ENCODE measurements at places on chromosomes 5 and 9. TPM values are rescaled to one million over a fixed set of nuclear protein-coding genes. Genes with fewer than 3 reads are reported as not detected.
A peak's percentile ranks its signal among the peaks of the same experiment; 100 is the strongest.

OLFML2A gene
- 2.3 TPM for polyA plus RNA-seq

MCC gene
- 2.6 TPM for polyA plus RNA-seq

GRCh38 chr5:98570661-98571191, 202.7 kb upstream of the RGMB start:
- no peak for DNase-seq

GRCh38 chr5:173878224-173878967, 9.8 kb upstream of the CPEB4 start:
- DNase-seq = no peak

DNA sequence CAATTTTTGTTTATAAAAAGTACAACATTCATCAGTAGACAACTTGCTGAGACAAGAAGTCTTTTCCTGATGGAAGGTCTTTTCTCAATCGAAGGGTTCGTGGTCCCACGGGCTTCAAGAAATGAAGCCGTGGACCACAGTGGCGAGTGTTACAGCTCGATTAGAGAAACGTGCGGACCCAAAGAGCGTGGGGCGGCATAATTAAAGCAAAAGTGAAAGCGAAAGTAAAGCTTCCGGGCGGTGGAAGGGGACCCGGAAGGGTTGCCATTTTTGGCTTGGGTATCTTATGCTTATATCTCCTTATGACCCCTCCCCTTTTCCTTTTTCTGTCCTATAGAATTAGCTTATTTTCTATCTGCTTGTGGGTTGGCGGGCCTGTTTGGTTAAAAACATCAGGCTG, 2309.4 kb upstream of the ACO1 start:
- no peak for DNase-seq

- no peak for DNase-seq
These were observed 6.8 kb upstream of the ZNF79 start for GRCh38 chr9:127417131-127418036.

GRCh38 chr5:133467826-133468463, 144.4 kb downstream of the FSTL4 start:
- DNase-seq = no peak

DNA sequence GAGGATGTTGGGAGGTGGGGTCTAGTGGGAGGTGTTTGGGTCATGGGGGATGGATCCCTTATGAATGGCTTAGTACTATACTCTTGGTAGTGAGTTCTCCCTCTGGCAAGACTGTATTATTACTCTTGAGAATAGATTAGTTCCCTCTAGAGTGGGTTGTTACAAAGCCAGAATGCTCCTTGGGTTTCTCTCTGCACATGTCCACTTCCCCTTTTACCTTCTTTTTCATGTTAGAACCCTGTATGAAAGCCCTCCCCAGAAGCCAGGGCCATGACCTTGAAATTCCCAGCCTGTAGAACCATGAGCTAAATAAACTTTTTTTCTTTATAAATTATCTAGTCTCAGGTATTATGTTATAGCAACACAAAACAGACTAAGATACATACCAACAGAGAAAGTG, 31.1 kb downstream of the SLC24A2 start:
- DNase-seq = no peak

ORM2 gene
- 0.34 TPM for polyA plus RNA-seq

GRCh38 chr5:2182020-2182419, 299.3 kb upstream of the IRX4 start:
- no peak for DNase-seq

- peak; percentile 82 for DNase-seq
These were observed 35.4 kb downstream of the UBE2R2 start for GRCh38 chr9:33852216-33852826.

DNA sequence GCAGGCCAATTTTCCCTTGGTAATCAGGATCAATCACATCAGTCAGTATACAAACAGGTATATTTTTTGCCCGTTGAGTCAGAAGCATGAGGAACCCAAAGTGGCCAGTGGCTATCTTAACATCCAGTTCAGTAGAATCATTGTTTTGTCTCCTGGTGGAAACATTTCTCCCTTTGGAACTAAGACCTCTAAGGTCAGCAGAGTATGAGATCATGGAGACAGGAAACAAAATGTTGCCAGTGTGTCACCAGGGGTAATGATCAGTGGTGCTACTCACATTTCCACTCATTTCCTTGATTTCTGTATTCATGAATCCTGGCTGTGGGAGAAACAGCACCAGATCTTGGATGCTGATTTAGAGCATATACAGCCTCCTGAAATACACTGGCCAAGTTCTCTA, 553.0 kb downstream of the CSNK1G3 start:
- no peak for DNase-seq

LCNL1 gene
- 0.23 TPM for polyA plus RNA-seq

IL9 gene
- polyA plus RNA-seq = not detected

GRCh38 chr5:173385832-173386360, 57.7 kb upstream of the STC2 start:
- DNase-seq = no peak

DNA sequence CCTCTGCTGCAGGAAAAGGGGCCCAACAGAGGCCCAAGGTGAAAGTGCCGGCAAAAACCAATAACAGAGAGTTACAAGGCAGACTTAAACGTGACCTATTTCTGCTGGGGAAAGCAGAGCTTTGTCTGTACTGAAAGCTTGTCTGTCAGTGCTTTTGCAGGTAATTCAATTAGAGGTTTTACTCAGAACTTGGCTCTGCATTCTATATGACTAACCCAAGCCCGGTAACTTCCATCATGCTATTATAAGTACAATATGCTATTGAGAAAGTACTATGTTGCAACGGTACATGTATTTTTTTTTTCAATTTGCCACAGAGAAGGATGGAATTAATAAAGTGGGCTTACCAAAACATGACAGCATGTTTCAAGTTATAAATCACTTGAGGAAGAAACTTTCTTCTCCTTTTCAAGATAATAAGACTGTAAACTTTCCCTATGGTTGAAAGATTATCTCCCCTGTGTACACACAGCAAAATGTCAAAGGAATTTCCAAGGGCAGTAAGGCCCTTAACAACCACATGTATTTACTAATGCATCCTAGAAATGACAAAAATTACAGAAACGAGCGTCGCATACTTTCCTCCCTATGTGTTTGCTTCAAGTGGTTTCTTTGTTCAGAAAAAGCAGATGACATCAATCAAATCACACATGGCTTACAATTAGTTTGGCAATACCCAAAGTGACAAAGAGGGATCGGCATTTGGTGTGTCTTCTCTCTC, 282.4 kb downstream of the EFNA5 start:
- DNase-seq = no peak

DNA sequence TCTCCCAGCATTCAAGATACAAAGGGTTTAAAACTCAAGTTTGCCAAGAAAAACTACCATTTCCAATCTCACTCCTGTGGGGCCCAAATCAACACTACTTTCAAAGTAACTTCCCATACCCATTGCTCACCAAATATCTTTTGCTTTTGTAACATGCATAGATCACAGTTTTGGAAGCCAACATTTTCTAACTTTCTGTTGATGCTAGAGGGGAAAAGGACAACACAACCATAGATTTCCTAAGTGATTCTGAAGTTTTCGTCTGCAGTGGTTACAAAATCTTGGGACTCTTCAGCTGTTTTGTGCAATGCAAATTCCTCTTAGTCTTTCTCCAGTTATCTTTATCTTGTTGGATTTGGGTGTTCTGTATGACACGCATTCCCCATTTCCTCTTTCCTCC, 94.1 kb upstream of the PAPPA start:
- DNase-seq = no peak

- DNase-seq = no peak
These were observed 140.2 kb downstream of the ALDH1A1 start for GRCh38 chr9:72812559-72813111.

TRIM36 gene
- polyA plus RNA-seq = 0.61 TPM

SPATA31A3 gene
- not detected for polyA plus RNA-seq

DNA sequence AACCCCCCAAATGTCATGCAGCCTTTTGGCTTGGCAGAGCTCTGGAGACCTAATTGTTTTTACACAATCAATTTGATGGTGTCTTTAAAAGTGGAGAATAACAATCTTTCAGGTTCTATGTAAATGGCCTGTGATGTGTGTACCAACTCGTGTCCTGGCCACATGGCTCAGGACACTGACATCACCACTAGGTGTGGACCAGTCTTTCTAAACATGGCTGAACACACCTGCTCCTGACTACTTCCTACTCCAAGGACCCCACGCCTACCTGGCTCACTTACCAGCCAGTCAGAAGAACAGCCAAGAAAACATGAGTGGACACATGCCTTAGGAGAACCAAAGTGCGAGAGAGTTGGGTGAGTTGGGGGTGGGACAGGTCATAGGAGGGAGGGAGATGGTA, 71.2 kb downstream of the WDR41 start:
- no peak for DNase-seq

GDA gene
- polyA plus RNA-seq = 11.6 TPM

DNA sequence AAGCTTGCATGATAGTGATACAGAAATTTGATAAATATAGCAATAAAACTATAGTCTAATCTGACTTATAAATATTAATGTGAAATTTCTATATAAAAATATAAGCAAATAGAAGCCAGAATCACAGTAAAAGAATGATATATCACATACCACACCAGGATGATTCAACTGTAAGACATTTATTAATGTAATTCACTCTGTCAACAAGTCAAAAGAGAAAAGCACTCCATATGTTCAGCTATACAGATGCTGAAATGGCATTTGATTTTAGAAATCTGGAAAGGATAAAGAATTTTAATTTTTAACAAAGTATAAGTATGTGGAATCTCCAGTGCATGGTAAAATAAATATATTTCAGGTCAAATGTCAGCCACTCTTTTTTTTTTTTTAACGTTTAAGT, 372.4 kb downstream of the KCNN2 start:
- DNase-seq = no peak

- no peak for DNase-seq
These were observed 45.2 kb downstream of the FGD3 start for GRCh38 chr9:92992549-92992948.

TRIM7 gene
- 2.4 TPM for polyA plus RNA-seq

GRCh38 chr9:131227112-131227958, 49.0 kb downstream of the FAM78A start:
- DNase-seq = no peak

DNA sequence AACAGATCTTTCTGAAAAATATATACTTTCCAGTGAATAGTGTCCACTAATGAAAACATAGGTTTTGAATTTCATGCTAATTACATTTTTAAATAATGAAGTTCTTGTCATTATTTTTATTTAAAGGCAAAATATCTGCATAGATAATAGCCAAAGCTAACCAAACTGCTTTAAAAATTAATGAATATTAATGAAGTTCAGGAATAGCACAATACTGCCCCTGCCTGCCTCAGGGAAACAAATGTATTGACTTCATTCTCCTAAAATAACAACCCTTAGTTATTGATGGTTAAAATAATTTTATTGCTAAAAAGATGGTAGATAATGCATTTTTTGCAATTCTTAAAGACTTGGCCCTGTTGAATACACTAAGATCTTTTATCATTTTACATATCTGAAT, 103.6 kb upstream of the SSBP2 start:
- DNase-seq = no peak

LIX1 gene
- not detected for polyA plus RNA-seq

CDC26 gene
- polyA plus RNA-seq = 30.1 TPM

DNA sequence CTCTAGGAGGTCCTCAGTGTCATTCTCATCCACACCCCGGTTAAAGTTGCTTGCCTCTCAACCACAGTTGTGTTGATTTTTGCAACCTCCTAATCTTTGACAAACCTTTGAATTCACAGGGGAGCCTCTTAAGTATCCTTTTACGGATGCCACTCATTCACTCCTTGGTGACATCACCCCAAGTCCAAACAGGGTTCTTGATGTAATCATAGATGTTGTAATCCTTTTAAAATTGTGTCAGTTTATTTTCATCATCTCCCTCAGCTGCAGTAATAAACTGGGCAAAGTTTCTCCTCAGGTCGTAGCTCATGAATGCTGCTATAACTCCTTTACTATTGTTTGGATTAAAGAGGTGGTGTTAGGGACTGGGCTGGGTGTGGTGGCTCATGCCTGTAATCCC, 637.2 kb upstream of the NUDT12 start:
- no peak for DNase-seq

- no peak for DNase-seq
These were observed 47.8 kb upstream of the SLC1A3 start for GRCh38 chr5:36558641-36559040.

- DNase-seq = no peak
These were observed 29.0 kb upstream of the CDKN2B start for GRCh38 chr9:22037954-22038690.

- DNase-seq = peak; percentile 41
These were observed 12.1 kb downstream of the MRPL36 start for GRCh38 chr5:1787472-1788047.

MINAR2 gene
- not detected for polyA plus RNA-seq

GRCh38 chr5:76804266-76804665, 14.6 kb upstream of the F2RL1 start:
- no peak for DNase-seq

GRCh38 chr5:172223901-172224873, 30.2 kb downstream of the EFCAB9 start:
- DNase-seq = no peak

PIP5KL1 gene
- polyA plus RNA-seq = 2.5 TPM

DNA sequence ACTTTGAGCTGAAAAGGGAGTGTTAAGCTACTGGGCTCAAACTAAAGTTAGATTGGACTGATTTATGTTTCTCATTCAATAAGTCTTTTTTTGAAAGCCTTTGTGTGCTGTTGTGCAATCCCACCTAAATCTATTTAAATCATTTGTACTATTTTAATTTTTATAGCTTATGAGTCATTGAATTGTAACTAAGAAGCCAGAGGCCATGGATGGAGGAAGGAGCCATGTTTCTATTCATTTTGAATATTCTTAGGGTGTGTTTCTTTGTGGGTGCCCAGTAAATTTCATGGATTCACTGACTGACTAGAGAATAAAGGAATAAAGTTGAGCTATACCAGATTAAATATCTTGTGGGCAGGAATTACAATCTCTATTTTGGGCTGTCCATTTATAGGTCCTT, 238.5 kb downstream of the KIF4B start:
- DNase-seq = no peak

- DNase-seq = no peak
These were observed 49.2 kb downstream of the STX17 start for GRCh38 chr9:99955606-99956005.

GRCh38 chr5:74634611-74635286, 5.8 kb downstream of the ENC1 start:
- no peak for DNase-seq
